ENCODE measurements at places on chromosomes 5 and 9. TPM values are rescaled to one million over a fixed set of nuclear protein-coding genes. Genes with fewer than 3 reads are reported as not detected.

DNA sequence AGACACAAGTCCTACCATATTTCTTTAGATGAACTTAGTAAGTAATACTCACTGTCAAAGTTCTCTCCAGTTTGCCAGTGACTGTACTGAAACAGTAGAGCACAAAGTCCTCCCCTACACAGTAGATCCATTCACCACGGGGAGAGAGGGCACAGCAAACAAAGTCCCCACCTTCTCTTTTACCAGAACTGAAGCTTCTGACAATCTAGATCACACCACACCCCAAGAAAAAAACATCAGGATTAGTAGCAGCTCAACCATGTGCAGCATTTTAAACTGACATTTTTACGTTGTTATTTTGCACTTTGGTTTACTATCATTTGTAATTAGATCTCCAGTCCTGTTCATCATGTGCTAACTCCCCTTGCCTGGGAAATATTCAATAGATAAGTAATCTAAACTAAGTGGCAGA is 23.0 kb downstream of the DNAJA1 start:
- DNase-seq, result no peak

GRCh38 chr5:8868283-8868682 is 677.6 kb downstream of the SEMA5A start:
- DNase-seq, result no peak

DNA sequence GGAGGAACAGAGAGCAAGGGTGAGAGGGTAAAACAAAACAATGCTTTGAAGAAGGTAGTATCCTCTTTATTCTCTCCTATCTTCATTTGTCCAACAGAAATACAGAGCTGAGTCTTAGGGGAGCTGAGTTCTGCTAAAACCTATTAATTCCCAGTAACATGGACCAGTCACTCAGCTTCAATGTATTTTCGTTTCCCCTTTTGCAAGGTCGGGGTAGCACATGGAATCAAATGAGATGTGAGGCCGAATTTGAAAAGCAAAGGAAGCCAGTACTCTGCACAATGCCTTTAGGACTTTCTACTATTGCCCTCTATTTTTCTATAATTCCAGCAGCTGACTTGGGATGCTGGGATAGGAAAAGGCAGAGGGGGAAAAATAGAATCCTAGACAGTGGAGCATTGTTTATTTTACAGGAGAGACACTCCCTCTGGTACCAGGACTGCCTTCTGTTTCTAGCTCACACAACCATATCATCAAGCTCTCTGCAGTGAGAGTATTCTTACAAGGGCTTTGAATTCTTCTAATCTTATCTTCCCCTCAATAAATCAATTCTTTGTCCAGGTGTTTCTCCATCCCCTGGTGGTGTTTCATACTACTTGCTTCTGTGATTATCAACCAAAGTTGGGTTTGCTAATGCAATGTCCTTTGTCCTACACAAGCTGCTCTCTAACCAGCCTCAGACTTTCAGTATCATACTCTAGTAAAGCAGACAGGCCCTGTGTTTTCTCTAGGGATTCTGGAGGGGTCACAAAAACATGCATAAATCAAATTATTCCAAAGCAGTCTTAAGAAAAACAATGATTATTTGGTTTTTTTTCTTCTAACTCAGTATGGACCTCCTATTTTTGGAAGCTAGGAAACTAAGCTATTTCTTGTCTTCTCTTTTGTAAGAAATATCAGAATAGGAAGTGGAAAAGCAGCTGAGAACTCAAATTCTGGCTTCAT is 341.5 kb downstream of the OSTF1 start:
- DNase-seq, result no peak

GRCh38 chr9:109794361-109795012 is 14.5 kb downstream of the PALM2AKAP2 start:
- DNase-seq, result no peak

GRCh38 chr9:125269014-125269397 is 7.4 kb downstream of the GAPVD1 start:
- no peak for DNase-seq

- DNase-seq, result no peak
Observed at GRCh38 chr9:127283135-127283534, 18.6 kb downstream of the GARNL3 start.

- no peak for DNase-seq
Observed at GRCh38 chr9:87372356-87372851, 125.3 kb upstream of the DAPK1 start.

DNA sequence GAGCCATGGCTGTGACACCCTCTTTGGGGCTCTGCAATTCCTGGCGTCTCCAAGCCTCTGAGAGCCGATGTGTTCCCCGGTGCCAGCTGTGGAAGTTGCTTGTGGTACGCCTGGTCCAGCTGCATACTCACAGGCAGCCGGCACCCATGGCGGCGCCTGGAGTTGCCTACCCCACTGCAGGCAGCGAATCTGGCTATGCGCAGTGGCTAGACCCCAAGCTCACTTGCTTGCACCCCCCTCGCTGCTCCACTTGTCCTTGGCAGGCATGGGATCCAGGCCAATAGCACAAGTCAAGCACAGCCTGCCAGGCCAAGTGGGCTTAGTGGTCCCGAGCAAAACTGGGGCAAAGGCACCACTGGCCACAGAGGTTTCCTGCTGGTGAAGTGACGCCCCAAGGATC is 24.7 kb upstream of the GABRA6 start:
- DNase-seq, result peak; percentile 50

DNA sequence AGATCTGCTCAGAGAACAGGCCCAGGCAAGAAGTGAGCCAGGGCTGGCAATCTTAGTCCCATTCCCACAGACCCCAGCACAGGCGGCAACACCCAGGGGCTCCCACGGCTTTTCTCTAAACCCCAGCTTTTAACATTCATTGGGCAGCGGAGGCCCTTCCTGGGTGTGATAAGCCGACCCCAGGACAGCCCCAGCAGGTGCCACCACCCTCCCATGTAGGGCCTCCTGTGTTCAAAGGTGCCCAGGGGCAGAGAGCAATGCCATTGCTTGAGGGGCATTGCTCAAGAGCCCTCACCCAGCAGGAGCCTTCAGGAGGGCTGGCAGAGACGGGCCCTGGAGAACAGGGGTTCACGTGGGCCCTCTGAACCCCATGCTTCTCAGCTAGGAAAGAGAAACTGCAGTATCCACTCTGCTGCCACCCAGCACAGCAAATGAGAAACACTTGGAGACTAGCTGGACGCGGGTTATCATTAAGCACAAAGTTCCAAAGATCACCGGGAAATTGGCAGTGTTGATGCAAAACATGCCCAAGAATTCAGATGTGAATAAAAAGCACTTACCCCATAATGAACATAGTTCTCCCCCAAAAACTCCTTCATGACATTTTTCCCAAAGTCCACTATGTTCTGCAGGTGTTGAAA is 13.9 kb downstream of the IPPK start:
- DNase-seq, result no peak

- no peak for DNase-seq
Observed at GRCh38 chr9:125631391-125632085, 75.5 kb downstream of the MAPKAP1 start.

GRCh38 chr5:32059761-32060530 is 114.2 kb downstream of the GOLPH3 start:
- DNase-seq, result no peak

DNA sequence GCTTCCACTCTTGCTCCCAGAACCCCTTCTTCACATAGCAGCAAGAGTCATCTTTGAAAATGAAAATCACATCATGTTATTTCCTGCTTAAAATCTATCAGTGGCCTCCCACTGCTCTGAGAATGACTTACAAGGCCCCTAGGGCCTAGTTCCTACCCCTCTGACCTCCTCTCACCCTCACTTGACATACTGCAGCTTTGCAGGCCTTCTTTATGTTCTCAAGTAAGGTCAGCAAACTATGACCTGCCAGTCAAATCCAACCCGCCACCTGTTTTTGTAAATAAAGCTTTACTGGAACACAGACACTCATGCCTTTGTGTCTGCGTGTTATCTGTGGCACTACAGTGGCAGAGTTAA is 185.7 kb downstream of the NR3C1 start:
- no peak for DNase-seq

DNA sequence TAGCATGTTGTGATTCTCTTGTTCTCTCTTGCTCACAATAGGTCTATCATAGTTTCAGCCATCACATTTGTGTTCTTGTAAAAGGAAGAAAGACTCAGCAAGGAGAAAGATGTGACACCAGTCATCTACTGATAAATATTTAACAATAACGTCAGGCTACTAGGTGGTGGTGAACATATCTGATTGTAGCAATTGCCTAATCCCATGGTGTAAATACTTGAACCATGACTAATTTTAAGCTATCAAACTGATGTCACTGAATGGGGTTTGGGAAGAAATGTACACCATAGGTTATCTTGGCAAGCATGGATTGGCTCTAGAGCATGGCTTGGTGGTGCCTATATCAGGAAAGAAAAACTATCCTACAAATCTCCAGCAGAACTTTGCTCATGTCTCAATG is 16.6 kb downstream of the DMRTA1 start:
- DNase-seq, result no peak

- DNase-seq, result no peak
Observed at GRCh38 chr5:91020065-91020800, 362.9 kb downstream of the ARRDC3 start.

GRCh38 chr9:113707953-113708695 is 168.0 kb upstream of the ZNF618 start:
- no peak for DNase-seq

GRCh38 chr5:168707716-168708695 is 128.8 kb upstream of the PANK3 start:
- DNase-seq, result no peak

- DNase-seq, result peak; percentile 59
Observed at GRCh38 chr9:133979921-133980863, 11.9 kb downstream of the VAV2 start.

GRCh38 chr5:101271416-101271815 is 368.3 kb upstream of the ST8SIA4 start:
- no peak for DNase-seq

DNA sequence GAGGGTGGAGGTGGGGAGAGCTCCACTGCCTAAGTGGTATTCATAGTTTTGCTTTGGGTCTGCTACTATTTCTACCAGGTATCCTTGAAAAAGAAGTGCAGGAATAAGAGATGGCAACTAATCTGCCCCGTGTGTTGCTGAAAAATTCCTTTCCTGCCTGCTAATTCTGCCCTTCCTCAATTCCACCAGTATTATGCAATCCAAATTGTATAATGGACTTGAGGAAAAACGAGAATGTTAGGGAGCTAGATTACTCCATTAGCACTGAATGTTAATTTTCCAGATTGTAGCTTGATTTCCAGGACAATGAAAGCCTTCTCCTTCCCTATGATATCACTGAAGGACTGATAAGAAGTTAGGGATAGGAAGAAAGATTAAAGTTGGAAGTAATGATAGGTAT is 16.9 kb downstream of the ADAM19 start:
- no peak for DNase-seq

DNA sequence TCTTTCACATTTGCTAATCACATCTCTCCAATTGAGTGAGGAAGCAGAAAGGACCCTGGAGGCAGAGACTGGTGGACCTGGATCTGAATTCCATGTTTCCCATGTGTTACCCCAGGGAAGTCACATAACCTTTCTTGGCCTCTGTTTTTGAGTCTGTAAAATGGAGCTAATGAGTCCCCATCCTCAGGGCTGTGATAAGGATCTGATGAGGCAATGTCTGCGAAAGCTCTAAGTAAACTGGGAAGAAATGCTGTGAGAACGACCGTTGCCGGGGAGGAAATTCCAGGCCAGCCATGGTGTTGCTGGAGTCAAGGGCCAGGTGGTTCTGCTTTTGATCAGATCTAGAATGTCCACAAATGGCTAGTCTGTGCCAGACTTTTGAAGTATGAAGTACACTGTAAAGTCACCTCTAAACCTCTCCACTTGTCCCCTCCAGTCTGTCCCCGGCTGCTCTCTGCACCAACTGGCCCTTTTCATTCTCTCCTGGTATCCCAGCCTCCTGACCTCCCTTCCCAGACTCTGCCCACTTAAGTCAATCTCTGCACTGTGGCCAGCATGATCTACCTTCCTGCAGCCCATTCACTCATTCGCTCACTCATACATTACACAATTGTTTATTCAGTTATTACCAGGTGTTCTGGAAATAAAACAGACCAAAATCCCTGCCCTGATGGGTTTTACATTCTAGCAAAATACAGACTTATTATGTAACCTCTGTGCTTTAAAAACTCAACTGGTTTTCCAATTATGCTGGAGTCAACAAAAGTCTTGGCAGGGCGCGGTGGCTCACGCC is 32.5 kb upstream of the N4BP3 start:
- no peak for DNase-seq

The TSPAN17 gene
- 9.1 TPM for total RNA-seq

The ARID3C gene
- not detected for total RNA-seq

The MTRR gene
- 49.9 TPM for total RNA-seq

The SGCD gene
- 24.7 TPM for total RNA-seq

The ANKRD34B gene
- not detected for total RNA-seq

The PRRT1B gene
- total RNA-seq, result not detected

The CMYA5 gene
- total RNA-seq, result 5.2 TPM

The TMEM232 gene
- total RNA-seq, result 1.8 TPM

The PCDHA7 gene
- total RNA-seq, result 0.14 TPM

The GCNT4 gene
- 1.4 TPM for total RNA-seq
